ENCODE measurements at places on chromosomes 2 and 18. TPM values are rescaled to one million over a fixed set of nuclear protein-coding genes. Genes with fewer than 3 reads are reported as not detected.
A peak's percentile ranks its signal among the peaks of the same experiment; 100 is the strongest.

- no peak for DNase-seq
- H3K27ac ChIP-seq, result no peak overlapping the region
- no peaks in the 10 kb centered on the region for H3K27me3 ChIP-seq
- no peaks in the 10 kb centered on the region for H3K36me3 ChIP-seq
- no peaks in the 10 kb centered on the region for H3K4me1 ChIP-seq
These were observed 322.3 kb downstream of the TSN start for GRCh38 chr2:122077771-122078170.

GRCh38 chr2:137838255-137839092 lies 125.8 kb upstream of the HNMT start:
- H3K4me3 ChIP-seq, result no peak overlapping the region
- no peak overlapping the region for H3K27ac ChIP-seq
- H3K36me3 ChIP-seq, result no peaks in the 10 kb centered on the region

GRCh38 chr2:215437614-215438013 lies 1.7 kb upstream of the FN1 start:
- no peak for DNase-seq
- no peak overlapping the region for H3K4me3 ChIP-seq
- peaks cover 16% of the 10 kb centered on the region for H3K4me1 ChIP-seq

GRCh38 chr2:229684942-229685562 lies 29.3 kb downstream of the DNER start:
- no peak overlapping the region for H3K4me3 ChIP-seq
- no peak for DNase-seq
- no peak overlapping the region for H3K27ac ChIP-seq
- H3K27me3 ChIP-seq, result no peaks in the 10 kb centered on the region
- peaks cover 6% of the 10 kb centered on the region for H3K4me1 ChIP-seq

- no peak for DNase-seq
- H3K4me3 ChIP-seq, result no peak overlapping the region
- H3K27me3 ChIP-seq, result peaks cover 64% of the 10 kb centered on the region
- H3K4me1 ChIP-seq, result peaks cover 34% of the 10 kb centered on the region
- peaks cover 16% of the 10 kb centered on the region for H3K36me3 ChIP-seq
- no peak overlapping the region for H3K27ac ChIP-seq
These were observed 9.0 kb downstream of the GBX2 start for GRCh38 chr2:236158969-236159777.

- no peaks in the 10 kb centered on the region for H3K36me3 ChIP-seq
- no peak overlapping the region for H3K4me3 ChIP-seq
- H3K4me1 ChIP-seq, result no peaks in the 10 kb centered on the region
- H3K27ac ChIP-seq, result no peak overlapping the region
- no peaks in the 10 kb centered on the region for H3K27me3 ChIP-seq
- no peak for DNase-seq
These were observed 764.6 kb downstream of the TSN start for GRCh38 chr2:122519821-122520611.

DNA sequence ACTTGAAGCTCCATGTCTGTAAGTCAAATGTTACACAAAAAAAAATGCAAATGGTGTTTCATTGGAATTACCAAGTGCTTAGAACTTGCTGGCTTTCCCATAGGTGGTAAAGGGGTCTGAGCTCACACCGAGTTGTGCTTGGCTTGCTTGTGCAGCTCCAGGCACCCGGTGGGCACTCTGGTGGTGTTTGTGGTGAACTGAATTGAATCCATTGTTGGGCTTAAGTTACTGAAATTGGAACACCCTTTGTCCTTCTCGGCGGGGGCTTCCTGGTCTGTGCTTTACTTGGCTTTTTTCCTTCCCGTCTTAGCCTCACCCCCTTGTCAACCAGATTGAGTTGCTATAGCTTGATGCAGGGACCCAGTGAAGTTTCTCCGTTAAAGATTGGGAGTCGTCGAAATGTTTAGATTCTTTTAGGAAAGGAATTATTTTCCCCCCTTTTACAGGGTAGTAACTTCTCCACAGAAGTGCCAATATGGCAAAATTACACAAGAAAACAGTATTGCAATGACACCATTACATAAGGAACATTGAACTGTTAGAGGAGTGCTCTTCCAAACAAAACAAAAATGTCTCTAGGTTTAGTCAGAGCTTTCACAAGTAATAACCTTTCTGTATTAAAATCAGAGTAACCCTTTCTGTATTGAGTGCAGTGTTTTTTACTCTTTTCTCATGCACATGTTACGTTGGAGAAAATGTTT lies 97.9 kb upstream of the IL1R2 start:
- H3K27me3 ChIP-seq, result no peaks in the 10 kb centered on the region
- H3K4me1 ChIP-seq, result no peaks in the 10 kb centered on the region
- no peak for DNase-seq

DNA sequence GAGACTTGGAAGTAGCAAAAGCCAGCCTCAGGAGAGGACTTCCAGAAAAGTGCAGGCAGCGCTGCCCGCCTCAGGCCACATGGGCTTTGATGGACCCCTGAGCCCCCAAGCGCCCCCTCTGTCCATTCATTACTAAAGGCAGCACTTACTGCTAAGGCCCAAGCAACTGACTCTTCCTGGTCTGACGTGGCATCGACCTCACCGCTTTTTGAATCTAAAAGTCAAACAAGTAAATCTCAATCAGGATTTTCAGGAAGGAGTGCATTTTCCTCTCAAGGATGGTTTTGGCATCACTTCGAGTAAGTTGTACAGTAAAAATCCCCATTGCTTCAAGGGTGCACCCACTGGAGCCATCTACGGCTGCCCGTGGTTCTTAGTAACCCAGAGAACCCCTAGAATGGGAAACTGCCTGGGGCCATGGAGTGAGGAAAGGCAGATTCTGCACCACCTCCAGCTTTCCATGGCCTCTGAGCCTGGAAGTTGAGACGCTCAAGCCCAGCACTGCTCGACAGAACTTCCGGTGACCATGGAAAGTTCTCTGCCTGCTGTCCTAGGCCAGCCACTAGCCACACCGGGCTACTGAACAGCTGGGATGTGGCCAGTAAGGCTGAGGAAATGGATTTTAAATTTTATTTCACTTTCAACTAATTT lies 7.0 kb downstream of the HJURP start:
- DNase-seq, result no peak
- no peaks in the 10 kb centered on the region for H3K27me3 ChIP-seq
- H3K4me1 ChIP-seq, result no peaks in the 10 kb centered on the region
- H3K4me3 ChIP-seq, result no peak overlapping the region

- peak overlapping the region; percentile 80 for H3K27ac ChIP-seq
- peak overlapping the region; percentile 34 for H3K4me3 ChIP-seq
- no peaks in the 10 kb centered on the region for H3K27me3 ChIP-seq
- H3K36me3 ChIP-seq, result no peaks in the 10 kb centered on the region
- no peak for DNase-seq
These were observed 166.2 kb downstream of the TCF4 start for GRCh38 chr18:55421615-55422419.

DNA sequence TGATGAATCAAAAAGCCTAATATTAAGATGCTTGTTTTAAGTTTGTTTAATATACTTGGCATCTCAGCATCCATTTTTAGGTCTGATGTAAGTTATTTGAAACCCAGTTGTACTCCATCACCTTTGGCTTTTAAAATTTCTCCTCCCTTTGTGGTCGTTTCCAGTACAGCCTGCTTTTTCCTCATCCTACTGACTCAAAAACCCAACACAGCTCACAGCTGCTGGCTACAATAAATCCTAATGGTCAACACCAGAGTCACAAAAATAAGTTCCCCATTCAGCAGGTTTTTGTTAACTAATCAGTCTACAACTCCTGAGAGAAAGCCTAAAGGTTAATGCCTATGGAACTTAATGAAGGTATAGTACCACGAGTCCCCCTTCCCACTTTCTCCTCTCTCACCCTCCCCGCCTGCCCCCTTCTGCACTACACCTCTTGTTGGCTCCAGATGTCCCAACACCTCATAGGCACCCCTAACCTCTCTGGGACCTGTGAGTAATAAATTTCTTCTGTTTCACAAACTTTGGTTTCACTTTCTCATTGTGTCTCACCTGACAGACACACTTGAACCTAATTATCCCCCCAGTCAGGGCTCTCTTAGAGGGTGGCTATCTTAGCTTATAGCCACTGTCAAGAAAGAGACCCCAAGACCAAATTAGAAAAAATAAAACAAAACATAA lies 148.6 kb downstream of the GALNT1 start:
- no peak for DNase-seq
- H3K27ac ChIP-seq, result peak overlapping the region; percentile 15
- no peak overlapping the region for H3K4me3 ChIP-seq
- H3K27me3 ChIP-seq, result no peaks in the 10 kb centered on the region
- H3K36me3 ChIP-seq, result no peaks in the 10 kb centered on the region

- no peaks in the 10 kb centered on the region for H3K27me3 ChIP-seq
- no peak overlapping the region for H3K4me3 ChIP-seq
- H3K27ac ChIP-seq, result no peak overlapping the region
- DNase-seq, result no peak
- no peaks in the 10 kb centered on the region for H3K4me1 ChIP-seq
These were observed 45.0 kb downstream of the EMILIN2 start for GRCh38 chr18:2891526-2892431.

DNA sequence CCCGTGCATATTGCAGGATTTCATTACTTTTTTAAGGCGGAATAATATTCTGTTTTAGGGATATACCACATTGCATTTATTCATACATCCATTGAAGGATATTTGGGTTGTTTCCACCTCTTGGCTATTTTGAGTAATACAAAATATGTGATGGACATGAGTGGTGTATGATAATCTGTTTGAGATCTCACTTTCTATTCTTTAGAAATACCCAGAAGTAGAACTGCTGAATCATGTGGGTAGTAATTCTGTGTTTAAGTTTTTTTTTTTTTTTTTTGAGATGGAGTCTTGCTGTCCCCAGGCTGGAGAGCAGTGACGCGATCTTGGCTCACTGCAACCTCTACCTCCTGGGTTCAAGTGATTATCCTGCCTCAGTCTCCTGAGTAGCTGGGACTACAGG lies 201.4 kb downstream of the NYAP2 start:
- no peak overlapping the region for H3K27ac ChIP-seq
- H3K27me3 ChIP-seq, result no peaks in the 10 kb centered on the region
- no peaks in the 10 kb centered on the region for H3K36me3 ChIP-seq
- no peak for DNase-seq

DNA sequence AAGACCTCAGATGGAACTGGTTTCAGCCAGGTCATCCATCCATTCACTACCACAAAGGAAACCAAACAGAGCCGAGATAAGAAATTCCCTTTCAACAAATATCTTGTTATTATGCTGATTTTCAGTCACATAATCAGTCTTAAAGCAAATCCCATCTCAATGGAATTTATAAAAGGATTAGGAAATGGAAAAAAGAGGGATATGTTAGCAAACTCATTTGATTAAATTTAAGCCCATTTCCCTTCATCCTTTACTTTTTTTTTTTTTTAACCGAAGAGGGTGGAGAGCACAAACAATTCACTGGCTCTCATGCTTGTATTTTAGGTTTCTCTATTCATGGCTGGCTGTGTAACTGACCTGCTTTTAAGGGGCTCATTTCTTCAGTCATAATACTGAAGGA lies 109.0 kb upstream of the GATA6 start:
- H3K4me3 ChIP-seq, result no peak overlapping the region
- no peaks in the 10 kb centered on the region for H3K27me3 ChIP-seq
- H3K36me3 ChIP-seq, result no peaks in the 10 kb centered on the region
- no peaks in the 10 kb centered on the region for H3K4me1 ChIP-seq
- no peak for DNase-seq

GRCh38 chr2:59684116-59684770 lies 869.2 kb downstream of the BCL11A start:
- H3K27me3 ChIP-seq, result no peaks in the 10 kb centered on the region
- no peak overlapping the region for H3K4me3 ChIP-seq
- no peak for DNase-seq
- no peak overlapping the region for H3K27ac ChIP-seq
- no peaks in the 10 kb centered on the region for H3K36me3 ChIP-seq
- no peaks in the 10 kb centered on the region for H3K4me1 ChIP-seq

DNA sequence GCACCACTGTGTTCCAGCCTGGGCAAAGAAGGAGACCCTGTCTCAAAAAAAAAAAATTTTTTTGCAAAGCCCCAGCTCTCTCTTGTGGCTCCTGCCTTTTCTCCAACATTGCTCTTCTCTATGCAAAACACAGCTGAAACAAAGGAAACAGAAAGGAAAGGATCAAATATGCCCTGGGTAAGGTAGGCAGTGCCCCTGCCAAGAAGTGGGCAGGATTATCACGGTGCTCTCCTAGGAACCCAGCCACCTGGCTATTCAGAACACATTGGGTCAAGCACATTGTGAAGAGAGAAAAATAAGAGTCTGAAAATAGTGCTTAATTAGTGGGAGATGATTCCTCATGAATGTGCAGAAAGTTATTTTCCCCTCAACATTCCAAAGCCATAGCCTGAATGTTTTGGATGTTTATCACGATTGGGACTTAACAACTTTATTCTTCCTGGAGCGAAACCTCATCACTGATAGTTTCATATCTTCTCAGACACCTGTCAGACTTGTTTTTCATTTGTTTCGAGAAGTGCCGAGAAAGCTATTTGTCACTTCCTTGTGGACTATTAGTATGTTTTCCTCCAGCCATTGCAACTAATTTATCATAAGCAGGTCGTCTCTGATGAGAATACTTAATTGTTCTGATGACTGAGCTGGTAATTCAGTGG lies 42.7 kb upstream of the RPL31 start:
- no peak overlapping the region for H3K4me3 ChIP-seq
- no peaks in the 10 kb centered on the region for H3K27me3 ChIP-seq
- no peak for DNase-seq
- no peaks in the 10 kb centered on the region for H3K4me1 ChIP-seq
- H3K27ac ChIP-seq, result no peak overlapping the region
- peaks cover 8% of the 10 kb centered on the region for H3K36me3 ChIP-seq

DNA sequence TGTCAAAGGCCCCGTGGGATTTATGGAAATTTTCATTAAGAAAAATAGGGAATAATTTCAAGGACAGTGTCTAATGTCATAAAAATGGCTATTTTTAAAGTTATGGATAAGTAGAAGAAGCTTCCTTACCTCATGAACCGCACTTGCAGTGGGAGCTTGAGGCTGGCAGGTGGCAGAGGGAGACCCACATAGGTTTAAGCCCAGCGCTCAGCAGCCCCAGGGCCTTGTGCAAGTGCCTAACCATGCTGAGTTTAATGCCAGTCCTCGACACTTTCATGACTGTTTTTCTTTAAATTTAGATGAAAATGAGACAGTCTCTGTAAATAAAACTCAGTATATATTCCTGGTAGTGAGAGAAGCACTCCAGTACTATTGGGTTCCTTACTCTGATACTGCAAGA lies 285.6 kb downstream of the CNTNAP5 start:
- H3K36me3 ChIP-seq, result no peaks in the 10 kb centered on the region
- DNase-seq, result no peak
- no peaks in the 10 kb centered on the region for H3K27me3 ChIP-seq
- no peak overlapping the region for H3K4me3 ChIP-seq
- H3K27ac ChIP-seq, result no peak overlapping the region

DNA sequence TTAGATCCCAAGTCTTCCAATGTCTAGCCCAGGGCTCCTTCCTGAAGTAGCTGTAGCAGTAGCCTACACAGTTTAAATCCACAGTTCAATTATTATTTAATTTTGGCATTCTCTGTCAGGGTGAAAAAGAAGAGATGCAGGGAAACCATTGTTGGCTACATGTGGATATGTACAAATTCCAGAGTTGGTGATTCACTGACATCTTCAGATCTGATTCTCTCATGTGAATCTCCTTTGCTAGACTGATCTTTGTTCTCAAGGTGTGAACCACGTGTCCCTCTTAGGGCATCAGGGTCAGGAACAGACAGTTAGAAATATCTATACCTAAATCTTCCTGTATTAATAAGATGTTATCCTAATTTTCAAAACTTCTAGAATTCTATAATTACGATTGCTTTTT lies 36.7 kb downstream of the ADCYAP1 start:
- no peak overlapping the region for H3K4me3 ChIP-seq
- DNase-seq, result no peak
- no peaks in the 10 kb centered on the region for H3K4me1 ChIP-seq
- no peaks in the 10 kb centered on the region for H3K27me3 ChIP-seq
- no peaks in the 10 kb centered on the region for H3K36me3 ChIP-seq

The CMPK2 gene
- 7.5 TPM for polyA plus RNA-seq

The SKOR2 gene
- 5.9 TPM for polyA plus RNA-seq

The LRRTM4 gene
- polyA plus RNA-seq, result 17.0 TPM

The PLEKHH2 gene
- 16.2 TPM for polyA plus RNA-seq

The TGFA gene
- polyA plus RNA-seq, result 22.5 TPM

The PASK gene
- polyA plus RNA-seq, result 20.1 TPM

The ARHGAP25 gene
- 3.9 TPM for polyA plus RNA-seq

The DSG3 gene
- polyA plus RNA-seq, result not detected

Measured in spinal cord (tissue), 10 donors.